ENCODE measurements at places on chromosomes 5 and 9. TPM values are rescaled to one million over a fixed set of nuclear protein-coding genes. Genes with fewer than 3 reads are reported as not detected.

PLCXD3 gene
- total RNA-seq, result 79.3 TPM

MINAR2 gene
- total RNA-seq, result not detected

COL5A1 gene
- 12.7 TPM for total RNA-seq

KIAA0825 gene
- 1.5 TPM for total RNA-seq

C9orf153 gene
- 0.22 TPM for total RNA-seq

ARHGEF37 gene
- total RNA-seq, result 32.9 TPM

UGT3A1 gene
- total RNA-seq, result not detected

CCDC171 gene
- total RNA-seq, result 1.6 TPM

- no peak for DNase-seq
Observed at GRCh38 chr9:124281931-124282371, 24.2 kb downstream of the NEK6 start.

DNA sequence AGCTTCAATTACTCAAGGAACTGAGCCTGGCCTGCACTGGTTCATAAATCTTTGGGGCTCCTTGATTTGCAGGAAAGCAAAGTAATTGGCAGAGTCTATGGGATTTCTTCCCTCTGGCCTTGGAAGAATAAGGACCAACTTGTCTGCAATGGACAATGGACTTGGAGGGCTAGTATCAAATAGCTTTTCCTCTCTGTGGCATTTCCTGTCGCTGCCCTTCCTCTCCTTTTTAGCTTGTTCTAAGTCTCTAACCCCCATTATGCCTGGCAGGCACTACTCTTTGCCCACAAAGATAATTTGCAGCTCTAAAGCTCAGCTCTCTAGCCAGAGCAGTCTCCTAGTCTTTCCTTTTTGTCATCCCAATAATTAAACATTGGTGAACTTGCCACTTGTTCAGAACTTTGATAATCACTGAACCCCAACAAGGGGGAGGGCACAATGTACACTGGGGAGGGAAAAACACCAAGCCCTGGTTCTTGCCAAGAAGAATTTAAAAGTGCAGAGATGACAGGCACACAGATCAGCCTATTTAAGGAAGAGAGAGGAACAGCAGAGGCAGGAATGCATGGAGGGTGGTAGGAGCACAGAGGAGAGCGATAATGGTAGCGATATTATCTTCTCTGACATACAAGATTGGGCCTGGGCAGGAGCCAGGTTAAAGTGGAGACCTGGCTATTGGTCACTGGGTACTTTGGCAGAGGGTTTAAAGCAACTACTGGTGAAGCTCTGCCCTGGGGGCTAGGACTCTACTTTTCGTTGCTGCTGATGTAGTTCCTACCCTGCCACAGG lies 38.5 kb downstream of the FAM219A start:
- no peak for DNase-seq

GRCh38 chr5:132238169-132238744 lies 10.6 kb upstream of the P4HA2 start:
- peak; percentile 77 for DNase-seq

- no peak for DNase-seq
Observed at GRCh38 chr5:94700592-94700991, 82.1 kb downstream of the SLF1 start.

GRCh38 chr5:85985167-85985566 lies 632.6 kb upstream of the COX7C start:
- DNase-seq, result no peak

GRCh38 chr5:99305045-99305580 lies 376.3 kb upstream of the CHD1 start:
- no peak for DNase-seq

- DNase-seq, result no peak
Observed at GRCh38 chr9:123090198-123090896, 56.9 kb downstream of the GPR21 start.

DNA sequence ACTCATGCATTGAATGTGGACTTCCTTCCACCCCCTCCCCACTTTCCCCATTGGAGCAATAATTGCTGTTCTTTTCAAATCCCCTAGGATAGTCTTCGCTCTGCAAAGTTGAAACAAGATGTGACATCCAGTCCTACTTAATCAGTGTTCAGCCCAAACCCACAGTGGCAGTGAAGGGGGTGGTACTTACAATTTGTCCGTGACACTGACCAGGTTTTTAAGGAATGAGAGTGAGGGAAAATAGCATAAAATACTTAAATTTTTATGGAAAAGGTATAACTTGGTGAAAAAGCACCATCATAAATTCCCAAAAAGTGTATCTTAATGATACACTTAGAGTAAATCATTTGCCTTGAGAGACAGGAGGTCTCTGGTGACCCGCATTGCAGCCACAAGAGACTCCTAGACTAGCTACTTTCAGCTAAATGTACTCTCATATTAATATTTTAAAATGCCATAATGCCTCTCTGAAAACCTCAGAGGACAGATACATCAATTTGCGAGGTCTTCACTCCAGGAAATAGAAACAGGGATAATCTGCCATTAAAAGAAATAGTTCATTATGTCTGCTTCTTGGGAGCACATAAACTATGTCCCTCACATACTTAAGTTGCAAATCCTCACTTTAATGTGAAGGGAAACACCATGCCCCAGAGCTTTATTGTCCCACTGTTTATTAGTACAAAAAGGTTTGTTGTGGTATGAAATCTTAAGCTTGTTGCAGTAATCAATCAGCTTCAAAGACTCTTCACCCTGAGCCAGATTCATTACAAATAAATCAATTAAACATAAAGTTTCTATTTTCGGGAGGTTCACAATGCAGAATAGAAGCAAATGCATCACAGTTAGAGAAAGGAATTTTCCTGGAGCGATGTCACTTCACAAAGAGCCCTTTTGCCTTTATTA lies 343.6 kb upstream of the ISL1 start:
- DNase-seq, result no peak

- DNase-seq, result no peak
Observed at GRCh38 chr9:92499701-92500100, 17.4 kb upstream of the ASPN start.

DNA sequence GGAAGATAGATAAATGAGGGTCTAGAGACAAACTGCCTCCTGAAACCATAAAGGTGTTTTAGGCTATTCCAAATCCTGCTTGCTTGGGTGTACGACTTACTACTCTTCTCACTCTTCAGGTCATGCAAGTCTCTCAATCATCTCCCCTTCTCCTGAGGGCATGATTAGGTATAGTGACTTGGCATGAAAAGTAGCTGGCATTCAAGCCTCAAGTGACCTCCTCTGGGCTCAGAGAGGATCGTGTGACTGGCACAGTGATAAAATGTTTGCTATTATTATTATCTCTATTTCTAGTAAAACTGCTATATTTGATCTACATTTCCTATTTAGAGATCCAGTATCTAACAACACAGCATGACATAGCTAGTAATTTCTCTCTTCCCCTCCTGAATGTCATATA lies 494.8 kb downstream of the SPOCK1 start:
- no peak for DNase-seq

DNA sequence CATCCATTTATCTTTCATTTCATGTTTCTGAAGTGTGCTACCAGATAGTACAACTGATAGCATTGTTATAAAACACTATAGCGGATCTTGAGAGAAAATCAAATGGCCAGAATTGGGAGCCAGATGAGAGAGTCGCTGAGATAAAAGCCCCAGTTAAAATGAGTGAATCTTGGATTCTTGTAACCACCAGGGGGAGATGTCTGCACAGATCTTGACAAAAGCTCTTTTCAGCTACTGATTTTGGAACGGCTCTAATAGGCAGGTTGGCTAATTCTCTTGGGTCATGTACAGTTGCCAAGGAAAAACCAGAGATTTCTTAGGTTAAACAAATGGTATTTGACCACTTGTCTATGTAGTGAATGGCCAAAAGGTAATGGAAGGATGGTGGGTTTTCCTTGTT lies 21.7 kb downstream of the F2RL2 start:
- DNase-seq, result no peak

DNA sequence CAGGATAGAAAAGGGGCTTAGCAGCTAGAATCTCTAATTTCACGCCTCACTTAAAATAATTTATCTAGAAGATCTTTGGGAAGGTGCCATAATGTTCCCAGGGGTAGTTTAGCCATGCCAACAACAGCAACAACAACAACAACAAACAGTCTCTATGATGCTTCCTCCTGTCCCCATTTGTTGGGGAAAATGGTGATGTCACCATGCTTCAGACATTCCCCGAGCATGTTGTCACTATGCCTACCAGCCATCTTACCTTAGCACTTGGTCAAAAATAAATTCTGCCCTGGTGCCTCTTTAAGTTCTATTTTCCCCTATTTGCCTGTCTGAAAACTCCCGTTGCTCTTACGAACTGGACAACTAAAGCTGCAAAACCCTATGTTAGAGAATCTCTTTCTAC lies 76.6 kb downstream of the KCNN2 start:
- no peak for DNase-seq

DNA sequence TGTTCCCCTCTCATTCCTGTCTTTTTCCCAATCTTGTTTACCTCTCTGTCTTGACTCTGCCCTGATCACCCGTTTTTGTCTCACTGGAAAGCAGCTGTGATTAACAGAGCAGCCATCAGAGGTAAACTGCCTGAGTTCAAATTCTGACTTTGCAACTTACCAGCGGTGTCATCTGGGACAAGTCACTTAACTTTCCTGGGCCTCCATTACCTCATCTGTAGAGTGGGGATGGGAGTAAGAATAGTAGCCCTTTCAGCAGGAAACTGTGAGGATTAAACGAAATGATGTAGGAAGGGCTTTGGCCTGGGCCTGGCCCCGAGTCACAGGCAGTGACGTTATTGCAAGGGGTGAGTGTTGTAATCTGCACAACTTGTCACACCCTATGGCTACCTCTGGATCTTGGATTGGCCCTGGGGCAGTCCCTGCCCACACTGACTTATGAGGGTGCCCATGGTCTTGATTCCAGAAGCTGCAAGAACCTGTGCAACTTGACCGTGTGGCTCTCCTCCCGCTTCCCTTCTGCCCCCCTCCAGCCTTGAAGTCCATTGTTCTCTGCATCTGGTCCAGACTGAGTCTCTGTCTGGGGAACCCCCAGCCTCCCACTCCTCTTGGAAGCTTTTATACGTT lies 657 bp upstream of the PCDH12 start:
- DNase-seq, result no peak

DNA sequence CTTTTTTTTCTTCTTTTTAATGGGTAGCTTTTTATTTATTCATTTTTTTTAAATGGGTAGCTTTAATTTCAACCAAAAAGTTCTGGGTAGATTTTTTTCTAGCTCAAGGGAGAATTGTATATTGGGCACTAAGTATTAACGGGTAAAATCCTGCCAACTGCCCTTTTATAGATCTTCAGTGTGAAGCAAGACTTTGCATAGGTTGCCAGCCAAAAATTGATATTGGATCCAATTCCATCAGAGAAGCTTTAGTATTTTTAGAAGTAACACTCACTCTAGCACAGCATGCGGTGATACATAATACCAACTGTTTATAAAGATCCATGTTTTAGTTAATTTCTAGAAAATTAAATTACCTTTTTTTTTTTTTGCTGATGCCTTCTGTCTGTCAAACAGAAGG lies 49.8 kb downstream of the SH3GL2 start:
- no peak for DNase-seq

- peak; percentile 91 for DNase-seq
Observed at GRCh38 chr9:25678147-25678666, at the start of gene TUSC1. TUSC1 (minus strand) TSS chr9:25678444; CDS start chr9:25678312, 132 bp downstream.

GRCh38 chr9:23307731-23308513 lies 518.1 kb downstream of the ELAVL2 start:
- DNase-seq, result no peak

DNA sequence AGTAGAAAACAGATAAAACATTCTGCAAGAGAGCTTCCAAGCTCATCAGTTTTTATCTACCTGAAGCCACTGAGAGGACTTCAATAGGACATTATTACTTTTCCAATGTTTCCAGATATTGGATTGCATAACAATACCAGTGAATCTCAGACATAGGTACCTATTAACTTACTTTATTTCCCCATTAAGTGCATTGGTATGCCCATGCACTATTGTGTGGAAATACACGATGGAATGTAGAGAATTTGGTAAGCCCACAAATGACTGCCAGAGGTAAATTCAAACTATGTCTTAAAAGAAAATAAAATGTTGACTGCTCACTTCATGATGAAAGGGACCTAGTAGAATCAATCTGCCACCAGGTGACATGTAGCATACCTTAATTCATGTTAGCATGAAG lies 48.1 kb upstream of the PRR16 start:
- no peak for DNase-seq

GRCh38 chr5:125006011-125006685 lies 259.7 kb upstream of the ZNF608 start:
- DNase-seq, result no peak

DNA sequence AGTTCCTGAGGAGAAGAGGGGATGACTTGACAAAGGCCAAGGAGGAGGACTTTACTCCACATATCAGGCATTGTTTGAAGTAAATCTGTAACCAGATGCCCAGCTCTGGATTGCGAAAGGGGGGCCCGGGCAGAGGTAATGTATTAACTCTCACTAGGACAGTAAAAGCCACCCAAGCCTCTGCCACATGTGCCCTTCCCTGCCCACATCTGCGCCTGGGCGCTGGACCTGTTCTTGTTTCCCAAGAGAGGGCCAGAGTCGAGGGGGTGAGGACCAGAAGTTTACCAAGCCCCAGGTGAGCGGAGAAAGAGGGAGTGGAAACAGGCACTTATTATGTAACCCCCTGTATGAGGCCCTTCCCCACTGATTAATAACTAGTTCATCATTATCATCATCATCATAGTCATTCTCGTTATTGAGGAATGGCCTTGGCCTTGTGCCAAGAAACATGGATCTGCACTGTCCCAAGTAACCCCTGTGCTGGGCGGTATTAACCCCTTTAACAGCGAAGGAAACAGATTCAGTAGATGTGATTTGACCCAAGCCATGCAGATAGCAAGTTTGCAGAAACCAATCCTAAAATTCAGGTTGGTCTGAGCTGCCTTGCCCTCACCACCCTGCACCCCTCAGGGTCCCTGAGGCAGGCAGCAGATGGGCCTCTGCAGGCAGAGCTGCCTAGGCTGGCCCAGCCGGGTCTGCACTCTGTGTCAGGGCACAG lies at the start of gene SLC23A1:
Gene SLC23A1 (minus strand): TSS at position 23 of the 718 bp plus-strand sequence. CDS start 44 bp downstream, outside the sequence.
- DNase-seq, result no peak

- DNase-seq, result no peak
Observed at GRCh38 chr5:74502479-74502950, 138.0 kb downstream of the ENC1 start.

GRCh38 chr5:143462431-143462830 lies 58.9 kb upstream of the NR3C1 start:
- DNase-seq, result no peak

DNA sequence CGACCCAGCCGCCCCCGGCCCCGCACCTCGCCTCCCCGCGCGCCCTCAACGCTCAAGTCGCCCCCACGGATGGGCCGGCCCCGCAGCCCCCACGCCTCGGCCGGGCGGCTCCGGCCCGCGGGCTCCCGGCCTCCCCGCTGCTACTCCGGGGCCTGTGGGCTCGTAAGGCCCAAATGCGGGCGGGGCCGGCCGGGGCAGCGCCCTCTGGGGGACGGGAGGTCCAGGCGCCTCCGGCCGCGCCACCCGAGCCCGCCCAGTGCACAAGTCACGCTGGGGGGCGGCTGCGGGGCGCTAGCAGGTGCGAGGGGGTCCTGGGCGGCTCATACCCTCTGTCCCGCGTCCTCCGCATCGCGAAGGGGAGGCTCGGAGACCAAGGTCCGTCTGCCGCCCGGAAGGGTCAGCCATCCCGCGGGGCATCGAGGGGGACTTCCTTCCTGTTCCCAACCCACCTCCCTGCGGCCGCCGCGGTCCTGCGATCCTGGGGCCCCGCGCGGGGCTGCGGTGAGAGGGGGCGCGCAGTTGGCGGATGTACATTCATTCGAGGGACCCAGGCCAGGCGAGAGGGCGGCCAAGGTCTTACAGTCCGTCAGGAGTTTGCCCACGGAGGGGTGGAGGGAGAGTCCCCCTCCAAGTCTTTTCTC lies at the start of gene CIZ1:
Gene CIZ1 (minus strand): TSS at position 167 of the 641 bp plus-strand sequence. CDS start 715 bp downstream, outside the sequence.
- DNase-seq, result peak; percentile 87

- DNase-seq, result no peak
Observed at GRCh38 chr9:92310562-92310961, 14.6 kb downstream of the NOL8 start.

GRCh38 chr9:131977109-131977838 lies 102.4 kb downstream of the MED27 start:
- DNase-seq, result no peak
